ENCODE measurements at places on chromosomes 3 and 15. TPM values are rescaled to one million over a fixed set of nuclear protein-coding genes. Genes with fewer than 3 reads are reported as not detected.

DNA sequence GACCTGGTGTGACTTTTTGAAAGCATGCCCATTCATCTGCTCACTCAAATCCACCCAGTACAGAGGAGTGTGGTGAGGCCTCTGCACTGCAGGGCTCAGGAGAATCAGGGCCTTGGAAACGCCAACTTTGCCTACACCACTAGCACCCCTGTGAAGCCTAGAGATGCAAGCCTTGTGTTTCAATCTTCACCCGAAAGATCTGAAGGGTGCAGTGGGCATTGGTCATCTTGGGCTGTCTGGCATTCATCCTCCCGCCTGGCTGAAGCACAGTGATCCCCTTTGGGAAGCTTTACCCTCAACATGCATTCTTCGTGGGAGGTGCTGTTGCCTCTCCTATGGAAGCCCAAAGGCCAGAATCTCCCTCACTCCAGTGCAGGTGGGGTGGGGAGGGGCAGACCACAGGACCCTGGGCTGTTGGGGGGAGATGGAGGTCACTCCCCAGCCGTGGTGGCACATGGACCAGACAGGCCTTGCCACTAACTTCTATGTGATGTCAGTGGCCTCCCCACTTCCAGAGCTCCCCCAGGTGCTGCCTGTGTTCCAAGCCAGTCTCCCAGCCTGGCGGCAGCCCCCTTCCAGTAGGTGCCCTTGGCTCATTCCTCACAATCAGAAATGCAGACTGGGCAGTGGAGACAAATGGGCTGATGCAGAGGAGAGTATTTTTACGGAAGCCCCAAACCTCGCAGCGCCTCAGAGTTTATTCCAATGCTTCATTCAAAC, 92.5 kb downstream of the ADAMTS17 start:
- no peak for DNase-seq

DNA sequence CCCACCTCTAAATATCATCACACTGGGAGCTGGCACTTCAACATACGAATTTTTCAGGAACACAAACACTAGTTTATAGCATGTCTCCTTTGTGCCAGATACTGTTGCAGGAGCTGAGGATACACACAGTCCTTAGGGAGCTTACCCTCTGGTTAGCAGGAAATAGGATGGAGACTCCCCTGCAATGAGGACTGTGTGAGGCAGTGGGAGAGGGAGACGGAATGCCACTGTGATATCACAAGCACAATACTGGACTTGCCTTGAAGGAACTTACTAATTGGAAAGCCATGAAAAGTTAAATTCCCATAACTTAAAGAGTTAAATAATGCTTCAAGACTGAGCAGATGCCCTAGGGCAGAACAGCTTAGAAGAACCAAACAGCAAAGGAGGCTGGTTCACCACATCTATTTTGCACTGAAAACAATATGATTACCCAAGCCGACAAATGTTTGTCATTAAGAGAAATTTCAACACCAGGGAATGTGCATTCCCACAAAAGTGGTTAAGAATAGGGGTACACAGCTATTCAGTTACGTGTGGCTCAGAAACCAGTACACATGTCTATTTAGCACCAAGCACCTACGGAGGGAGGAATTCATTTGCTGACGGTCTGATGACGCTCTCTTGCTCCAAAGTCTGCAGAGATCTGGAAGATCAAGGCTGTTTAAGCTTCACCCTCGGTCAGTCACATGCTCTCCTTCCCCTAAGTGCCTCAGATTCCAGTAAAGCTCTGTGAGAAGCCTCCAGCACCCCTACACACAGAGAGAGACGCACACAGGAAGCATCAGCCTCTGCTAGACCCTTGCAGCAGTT, 5.2 kb downstream of the TBC1D2B start:
- no peak for DNase-seq

The ANKDD1A gene
- polyA plus RNA-seq = 2.1 TPM

The HTD2 gene
- polyA plus RNA-seq = 15.5 TPM

The CLEC3B gene
- polyA plus RNA-seq = 451 TPM

The PCLAF gene
- 0.57 TPM for polyA plus RNA-seq
